ENCODE measurements at places on chromosomes 12 and 14.

GRCh38 chr12:104929977-104930376 is 28.1 kb downstream of the SLC41A2 start:
- no peak for DNase-seq

DNA sequence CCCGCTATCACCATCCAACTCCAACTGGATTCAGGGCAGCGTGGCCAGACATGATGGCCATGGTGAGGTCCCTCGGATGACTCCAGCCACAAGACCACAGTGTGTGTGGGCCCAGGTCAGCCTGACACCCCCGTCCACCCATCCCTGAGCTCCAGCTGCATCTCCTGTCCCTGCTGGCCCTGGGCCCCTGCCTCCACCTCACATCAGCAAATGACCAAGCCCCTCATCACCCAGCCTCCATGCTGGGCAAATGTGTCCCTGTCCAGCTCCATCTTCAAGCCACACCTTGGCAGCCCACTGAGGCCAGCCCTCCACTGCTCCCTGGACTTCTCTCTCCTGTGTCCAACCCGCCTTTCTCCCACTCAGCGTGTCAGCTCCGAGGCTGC is 3.2 kb downstream of the GPR132 start:
- DNase-seq: no peak

DNA sequence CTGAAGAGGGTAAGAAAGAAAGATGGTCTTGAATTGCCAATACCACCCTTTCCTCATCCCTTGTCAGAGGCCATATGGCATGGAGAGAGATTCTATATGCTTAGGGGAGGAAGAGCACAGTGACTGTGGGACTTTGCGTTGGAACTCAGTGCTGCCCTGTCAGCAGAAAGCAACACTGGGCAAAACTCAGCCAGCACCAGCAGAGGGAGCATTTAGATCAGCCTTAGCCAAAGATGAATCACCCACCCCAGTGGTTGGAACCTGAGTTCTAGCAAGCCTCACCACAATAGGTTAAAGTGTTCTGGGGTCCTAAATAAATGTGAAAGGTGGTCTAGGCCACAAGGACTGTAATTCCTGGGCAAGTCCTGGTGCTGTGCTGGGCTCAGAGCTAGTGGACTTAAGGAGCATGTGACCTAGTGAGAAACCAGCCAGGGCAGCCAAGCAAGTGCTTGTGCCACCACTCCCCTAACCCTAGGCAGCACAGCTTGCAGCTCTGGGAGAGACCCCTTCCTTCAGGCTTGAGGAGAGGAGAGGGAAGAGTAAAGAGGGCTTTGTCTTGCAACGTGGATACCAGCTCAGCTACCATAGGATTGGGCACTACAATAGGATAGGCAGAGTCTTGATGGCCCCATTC is 11.4 kb upstream of the BCAT1 start:
- no peak for DNase-seq

- no peak for DNase-seq
These were observed 100.1 kb downstream of the SINHCAF start for GRCh38 chr12:31225656-31226535.

DNA sequence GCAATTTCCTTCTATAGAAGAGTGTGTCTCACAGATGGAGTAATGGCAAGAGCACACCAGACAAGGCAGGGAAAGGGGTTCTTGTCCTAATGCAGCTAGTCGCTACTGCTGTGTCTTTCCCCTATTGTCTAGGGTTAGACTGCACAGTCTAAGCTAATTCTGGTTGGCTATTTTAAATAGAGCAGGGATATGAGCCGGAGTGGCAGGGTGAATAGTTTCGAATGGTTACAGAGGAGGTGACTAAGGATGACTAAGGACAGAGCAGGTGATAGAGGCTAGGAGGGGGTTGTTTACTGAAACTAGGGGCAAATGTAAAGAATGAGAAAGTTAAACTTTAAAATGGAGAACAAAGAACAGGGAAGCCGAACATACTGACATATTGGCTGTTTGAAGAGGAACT is 25.6 kb upstream of the CPNE8 start:
- DNase-seq: no peak

DNA sequence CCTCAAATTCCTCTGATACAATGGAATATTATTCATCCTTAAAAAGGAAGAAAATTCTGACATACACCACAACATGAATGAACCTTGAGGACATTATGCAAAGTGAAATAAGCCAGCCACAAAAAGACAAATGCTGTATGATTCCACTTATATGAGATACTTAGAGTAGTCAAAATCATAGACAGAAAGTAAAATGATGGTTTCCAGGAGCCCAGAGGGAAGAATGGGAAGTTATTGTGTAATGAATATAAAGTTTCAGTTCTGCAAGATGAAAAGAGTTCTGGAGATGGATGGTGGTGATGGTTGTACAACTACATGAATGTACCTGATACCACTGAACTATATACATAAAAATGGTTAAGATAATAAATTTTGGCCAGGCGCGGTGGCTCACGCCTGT is 18.3 kb downstream of the VWF start:
- DNase-seq: no peak

GRCh38 chr14:96783043-96783914 is 13.9 kb upstream of the VRK1 start:
- DNase-seq: no peak

- peak; percentile 93 for DNase-seq
These were observed 7.4 kb downstream of the ASCL1 start for GRCh38 chr12:102964872-102965271.

DNA sequence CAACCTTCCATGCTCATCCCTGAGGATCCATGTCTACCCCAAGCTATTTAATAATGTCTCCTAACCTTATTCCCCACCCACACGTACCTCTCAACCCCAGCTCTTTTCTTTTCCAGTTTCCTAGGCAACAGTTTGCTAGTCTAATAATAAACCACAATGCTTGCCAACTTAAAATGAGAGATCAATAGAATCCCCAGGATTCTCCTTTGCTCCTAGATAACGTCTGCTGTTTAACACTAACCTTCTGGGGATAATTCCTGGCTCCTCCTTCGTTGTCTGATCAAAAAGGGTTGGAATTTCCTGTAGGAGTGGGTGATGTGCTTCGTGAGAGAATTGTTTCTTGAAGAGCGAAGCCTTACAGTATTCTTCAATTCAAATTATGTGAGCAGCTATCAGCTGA is 42.2 kb upstream of the DBX2 start:
- no peak for DNase-seq

GRCh38 chr14:95471016-95471415 is 45.4 kb downstream of the SYNE3 start:
- no peak for DNase-seq

GRCh38 chr14:96635850-96636249 is 133.7 kb downstream of the PAPOLA start:
- no peak for DNase-seq

DNA sequence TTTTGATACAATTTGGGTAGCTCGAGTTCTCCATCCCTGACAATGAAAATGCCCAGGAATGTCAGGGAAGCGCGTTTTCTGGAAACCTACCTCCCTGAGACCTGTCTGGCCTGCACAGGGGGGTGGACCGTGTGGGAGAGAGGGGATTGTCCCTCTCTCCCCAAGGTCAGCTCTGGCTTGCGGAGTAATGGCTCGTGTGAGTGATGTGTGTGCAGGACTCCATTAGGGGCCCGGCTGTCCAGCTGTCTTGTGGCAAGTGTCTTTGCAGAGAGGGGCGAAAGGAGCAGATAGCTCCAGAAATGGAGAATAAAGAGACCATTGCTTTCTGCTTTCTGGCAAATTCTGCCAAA is 215.3 kb downstream of the CHST11 start:
- DNase-seq: no peak

DNA sequence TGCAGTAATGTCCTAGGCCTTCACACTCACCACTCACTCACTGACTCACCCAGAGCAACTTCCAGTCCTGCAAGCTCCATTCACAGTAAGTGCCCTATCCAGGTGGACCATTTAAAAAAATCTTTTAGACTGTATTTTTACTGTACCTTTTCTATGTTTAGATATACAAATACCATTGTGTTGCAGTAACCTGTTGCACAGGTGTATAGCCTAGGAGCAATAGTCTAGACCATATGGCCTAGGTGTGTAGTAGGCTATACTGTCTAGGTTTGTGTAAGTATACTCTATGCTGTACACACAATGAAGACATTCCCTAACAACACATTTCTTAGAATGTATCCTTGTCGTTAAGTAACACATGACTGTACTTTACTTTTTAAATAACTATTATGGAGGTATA is 17.2 kb downstream of the CYP46A1 start:
- DNase-seq: no peak

- no peak for DNase-seq
These were observed 43.6 kb downstream of the EML5 start for GRCh38 chr14:88749139-88749538.

DNA sequence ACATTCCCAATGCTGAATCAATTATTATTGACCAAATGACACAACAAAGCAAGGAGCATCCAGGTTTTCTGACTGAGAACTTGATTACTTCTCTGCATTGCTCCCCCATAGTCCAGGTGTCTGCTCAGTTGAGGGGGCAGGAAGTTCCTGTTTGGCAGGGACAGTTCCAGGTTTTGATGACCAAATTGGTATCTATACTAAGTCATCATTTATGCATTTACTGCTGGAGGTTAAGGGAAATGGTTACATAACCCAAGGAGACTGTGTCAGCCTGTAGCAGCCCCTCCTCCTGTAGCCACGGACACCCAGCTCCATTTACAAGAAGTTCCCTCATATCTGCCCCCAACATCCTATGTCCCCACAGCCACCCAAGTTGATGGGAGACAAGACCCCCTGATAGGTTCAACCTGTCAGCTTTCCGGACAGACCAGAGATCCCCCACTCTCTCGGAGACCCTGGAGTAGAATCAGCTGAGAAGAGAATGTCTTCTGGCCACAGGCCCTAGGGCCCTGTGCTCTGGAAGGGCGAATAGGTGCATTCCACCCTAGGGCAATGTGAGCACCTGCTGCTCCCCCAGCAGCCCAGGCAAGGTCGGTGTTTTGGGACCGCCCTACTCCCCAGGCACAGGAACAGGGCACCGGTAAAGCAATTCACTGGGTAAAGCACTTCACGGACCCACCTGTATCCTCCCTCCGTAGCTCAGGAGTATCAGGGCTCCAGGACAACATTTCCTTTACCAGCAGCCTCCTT is 23.6 kb downstream of the IRF2BPL start:
- no peak for DNase-seq

DNA sequence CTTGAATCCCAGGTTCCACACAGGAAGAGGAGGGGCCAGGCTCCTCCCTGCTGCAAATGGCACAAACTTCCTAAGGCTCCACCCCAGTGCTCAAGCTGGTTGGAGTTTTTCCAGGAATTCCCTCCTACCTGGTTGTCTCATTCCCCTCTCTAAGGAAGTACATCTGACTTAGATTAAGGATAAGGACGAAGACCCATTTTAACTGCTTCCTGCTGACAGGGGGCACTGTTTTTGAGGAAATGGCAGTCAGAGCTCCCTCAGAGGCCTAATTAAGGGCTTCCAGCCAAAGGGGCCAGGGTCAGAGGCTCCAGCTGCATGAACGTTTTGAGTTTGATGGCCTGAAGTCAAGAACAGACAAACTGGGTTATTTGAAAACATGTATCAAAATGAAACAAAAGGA is 1084.7 kb downstream of the SLC6A15 start:
- no peak for DNase-seq

- DNase-seq: no peak
These were observed 74.4 kb downstream of the C12orf42 start for GRCh38 chr12:103421402-103421801.

DNA sequence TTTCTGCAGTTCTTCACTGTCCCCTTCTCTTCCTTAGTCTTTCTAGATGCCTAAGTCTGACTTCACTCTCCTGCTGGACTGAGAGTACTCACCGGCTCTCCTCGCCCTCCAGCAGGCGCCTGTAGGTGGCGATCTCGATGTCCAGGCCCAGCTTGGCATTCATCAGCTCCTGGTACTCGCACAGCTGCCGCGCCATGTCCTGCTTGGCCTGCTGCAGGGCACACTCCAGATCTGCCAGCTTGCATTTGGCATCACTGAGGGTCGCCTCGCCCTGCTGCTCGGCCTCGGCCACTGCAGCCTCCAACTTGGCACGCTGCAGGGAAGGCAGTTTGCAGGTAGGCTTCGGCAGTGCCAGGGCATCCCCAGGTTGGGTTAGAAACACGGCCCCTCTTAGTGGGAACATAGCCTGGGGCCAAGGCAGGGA is 5.2 kb downstream of the KRT84 start:
- no peak for DNase-seq
